Amygdala (tissue), 56 donors: ENCODE measurements at places on chromosomes 12 and 14.
A peak's percentile ranks its signal among the peaks of the same experiment; 100 is the strongest.

- DNase-seq, result no peak
Measured at GRCh38 chr12:115199831-115200230, 515.9 kb upstream of the TBX3 start.

GRCh38 chr12:90124914-90125313, 416.3 kb upstream of the ATP2B1 start:
- no peak for DNase-seq

DNA sequence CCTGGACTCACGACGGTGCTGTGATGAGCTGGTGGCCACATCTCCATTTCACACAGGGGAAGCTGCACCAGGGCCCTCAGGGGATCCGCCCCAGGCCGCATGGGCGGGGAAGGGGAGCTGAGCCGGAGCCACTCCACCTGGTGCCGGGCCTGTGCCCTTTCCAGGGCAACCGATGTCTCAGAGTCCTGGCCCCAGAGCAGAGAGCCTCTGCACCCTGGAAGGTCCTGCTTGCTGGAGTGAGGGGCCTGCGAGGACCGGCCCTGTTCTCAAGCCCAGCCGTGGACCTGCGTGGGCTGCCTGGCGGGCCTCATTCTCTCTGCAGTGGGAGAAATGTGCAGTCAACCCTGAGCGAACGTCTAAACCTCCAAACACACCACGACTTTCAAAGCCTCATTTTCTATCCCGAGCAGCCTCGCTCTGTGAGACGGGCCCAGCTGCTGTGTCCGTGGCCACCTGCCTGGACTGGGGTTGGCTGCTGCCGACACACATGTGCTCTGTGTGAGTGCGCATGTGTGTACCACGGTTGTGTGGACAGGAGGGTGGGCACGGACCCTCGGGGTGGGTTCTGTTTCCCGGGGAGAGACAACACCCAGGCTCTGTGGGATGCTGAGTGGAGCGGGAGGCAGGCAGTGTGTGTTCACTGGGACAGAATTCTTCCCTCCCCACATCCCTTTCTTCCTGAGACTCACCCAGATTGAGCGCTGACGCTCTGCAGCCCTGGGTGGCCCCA, 163.5 kb downstream of the KIF26A start:
- DNase-seq, result no peak

- DNase-seq, result peak; percentile 47
Measured at GRCh38 chr14:103688906-103689902, 26.0 kb downstream of the XRCC3 start.

DNA sequence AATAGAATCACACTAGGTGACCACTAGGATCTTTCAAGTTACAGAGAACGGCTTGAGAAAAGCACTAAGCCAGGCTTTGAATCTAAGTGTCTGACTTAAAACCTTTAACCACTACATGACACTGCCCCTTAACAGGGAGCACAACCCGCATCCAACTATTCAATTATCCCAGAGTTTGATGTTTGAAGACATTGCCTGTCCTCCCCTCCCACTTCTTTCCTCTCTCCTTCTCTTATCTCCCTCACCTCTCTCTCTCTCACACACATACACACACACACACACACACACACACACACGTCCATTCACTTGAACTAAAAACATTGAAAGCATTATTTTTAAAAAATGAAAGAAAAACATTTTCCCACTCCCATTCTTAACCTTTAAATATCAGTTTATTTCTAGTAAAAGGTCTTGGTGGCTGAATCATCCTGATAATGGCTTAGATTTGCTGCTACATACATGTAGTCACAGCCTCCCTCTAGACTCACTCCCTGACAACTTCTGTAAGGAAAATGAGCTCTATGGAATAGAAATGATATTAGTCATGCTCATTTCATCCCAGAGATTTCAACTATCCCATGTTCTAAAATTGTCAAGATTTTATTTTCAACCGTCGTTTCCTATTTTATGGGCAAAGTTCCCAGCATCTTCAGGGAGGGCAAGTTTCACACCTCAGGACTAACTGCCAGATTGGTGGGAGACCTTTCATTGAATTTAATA, 53.5 kb upstream of the RAP1B start:
- no peak for DNase-seq

GRCh38 chr12:82874945-82875344, 188.2 kb downstream of the TMTC2 start:
- DNase-seq, result no peak

DNA sequence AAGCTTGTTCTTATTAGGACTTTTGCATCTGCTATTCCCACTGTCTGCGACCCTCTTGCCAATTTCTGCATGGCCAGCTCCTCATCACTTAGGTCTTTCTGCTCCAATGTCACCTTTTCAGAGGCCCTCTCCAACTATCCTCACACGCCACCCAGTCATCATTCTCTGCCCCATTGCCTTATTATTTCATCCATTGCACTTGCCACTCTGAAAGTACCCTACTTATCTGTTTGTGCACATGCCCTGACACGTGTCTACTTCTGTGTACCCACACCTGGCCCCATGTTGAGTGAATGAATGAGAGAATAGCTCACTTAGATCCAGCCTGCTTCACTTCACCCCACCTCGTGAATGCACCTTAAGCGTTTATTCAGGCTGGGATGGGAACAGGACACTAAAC, 218.7 kb upstream of the TBX3 start:
- DNase-seq, result no peak

DNA sequence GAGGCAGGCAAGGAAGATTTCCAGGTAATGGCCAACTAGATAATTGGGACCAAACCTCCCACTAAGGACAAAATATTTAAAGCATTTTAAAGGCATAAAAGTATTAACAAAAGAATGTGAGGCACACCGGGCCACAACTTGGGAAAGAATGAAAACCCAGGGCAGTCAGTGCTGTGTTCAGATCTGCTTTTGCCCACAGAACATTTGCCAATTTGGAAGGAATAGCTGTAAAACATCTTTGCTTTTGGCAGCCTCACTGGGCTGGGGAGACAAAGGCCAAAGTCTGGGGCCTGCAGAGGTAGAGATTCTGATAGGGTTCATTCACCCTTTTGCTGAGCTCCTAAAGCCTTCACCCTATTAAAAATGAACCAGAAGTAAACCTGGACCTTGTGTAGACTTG, 82.3 kb downstream of the SYNE3 start:
- no peak for DNase-seq

- no peak for DNase-seq
Measured at GRCh38 chr14:75626396-75626795, 34.3 kb downstream of the ERG28 start.

DNA sequence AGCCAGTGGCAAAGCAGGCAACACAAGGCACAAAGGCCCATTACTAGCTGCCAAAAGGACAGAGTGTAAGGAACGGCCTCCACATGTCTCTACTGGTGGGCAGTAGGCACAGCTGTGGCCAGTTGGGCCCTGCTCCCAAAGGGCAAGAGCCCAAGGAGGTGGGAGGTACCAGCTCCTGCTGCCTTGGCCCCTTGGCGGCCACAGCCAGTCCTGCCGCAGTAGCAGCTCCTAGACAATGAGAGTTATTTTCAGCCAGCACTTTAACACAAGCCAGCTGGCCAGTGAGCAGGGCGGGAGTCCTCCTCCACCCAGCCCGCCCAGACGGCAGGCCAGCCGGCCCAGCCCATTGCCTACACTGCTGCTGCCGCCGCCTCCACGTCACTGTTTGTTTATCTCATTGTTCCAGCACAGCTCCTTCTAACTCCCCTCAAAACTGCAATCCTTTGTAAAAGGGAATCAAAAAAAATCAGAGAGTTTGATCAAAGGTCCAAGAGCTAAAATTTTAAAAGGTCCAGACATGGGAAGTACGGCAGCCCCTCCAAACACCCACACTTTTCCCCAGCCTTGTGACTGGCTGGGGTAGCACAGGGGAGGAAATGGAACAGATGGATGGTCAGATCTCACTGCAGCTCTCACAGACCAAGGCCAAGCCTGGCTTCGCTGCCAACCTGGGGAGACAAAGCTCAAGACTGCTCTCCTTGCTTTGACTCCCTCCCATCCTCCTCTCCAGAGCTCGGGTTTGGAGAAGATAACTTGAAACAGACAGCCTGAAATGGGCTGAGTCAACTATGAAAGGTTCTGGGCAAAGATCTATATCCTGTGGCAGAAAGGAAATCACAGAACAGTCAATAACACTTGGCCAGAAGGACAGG, 33.5 kb downstream of the FMNL3 start:
- peak; percentile 49 for DNase-seq

DNA sequence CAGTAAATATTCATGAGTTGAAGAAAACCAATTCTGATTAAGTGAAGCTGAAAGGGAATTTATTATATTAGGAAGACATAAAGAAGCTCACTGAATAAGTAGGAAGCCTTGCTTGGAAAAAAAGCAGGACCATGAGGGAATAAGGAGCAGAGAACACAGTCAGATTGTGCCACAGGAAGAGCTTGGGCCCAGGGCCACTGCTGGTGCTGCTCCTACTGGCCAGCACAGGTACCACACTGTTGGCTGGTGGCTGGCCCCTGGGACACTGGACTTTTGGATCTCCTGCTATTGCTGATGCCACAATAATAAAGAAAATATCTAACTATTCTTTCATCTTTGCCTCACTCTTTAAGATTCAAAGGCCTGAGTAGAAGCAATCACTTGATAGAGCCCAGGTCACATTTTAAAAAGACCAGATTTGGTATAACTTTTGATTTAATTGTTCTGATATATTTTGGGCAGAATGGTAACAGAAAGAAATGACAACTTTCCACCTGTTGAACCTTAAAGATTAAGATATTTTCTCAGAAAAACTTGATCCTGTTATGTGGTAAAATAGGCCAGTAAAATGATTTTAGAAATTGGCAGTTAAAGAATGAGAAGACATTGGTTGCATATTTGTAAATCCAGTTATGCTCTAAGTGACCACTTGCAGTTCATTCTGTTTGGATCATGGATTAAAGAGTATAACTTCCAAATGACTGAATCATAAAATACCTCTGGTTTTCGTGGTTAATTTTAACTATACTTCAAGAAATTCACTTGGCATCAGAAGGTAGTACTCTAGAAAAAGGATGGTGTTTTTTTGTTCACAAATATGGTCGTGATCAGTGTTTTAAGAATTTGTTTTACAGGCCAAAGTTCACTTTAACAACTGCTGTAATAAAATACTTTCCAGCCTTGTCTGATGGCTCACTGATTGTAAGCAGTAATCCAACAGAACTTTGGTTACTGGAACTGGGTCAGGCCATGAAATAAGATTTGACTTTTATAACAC, 68.3 kb downstream of the DERA start:
- no peak for DNase-seq

DNA sequence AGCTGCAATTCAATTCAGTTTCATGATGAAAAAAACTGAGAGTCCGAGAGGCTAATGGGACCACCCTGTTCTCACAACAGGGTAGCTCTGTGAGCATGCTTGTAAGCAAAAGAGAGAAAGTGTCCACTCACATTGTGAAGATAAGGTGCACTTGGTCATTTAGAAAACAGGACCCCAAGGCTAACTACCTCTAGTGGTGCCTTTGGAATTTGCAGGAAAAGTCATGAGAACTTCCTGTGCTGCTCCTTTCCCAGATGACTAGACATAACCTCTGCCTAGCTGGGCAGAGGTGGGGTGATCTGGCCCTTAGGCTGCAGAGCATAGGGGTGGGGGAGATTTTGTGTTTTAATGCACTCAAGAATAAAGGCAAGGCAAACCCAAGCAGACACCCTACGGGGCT, 118.9 kb downstream of the STAB2 start:
- no peak for DNase-seq

- DNase-seq, result no peak
Measured at GRCh38 chr12:114697243-114697716, 13.3 kb upstream of the TBX3 start.

DNA sequence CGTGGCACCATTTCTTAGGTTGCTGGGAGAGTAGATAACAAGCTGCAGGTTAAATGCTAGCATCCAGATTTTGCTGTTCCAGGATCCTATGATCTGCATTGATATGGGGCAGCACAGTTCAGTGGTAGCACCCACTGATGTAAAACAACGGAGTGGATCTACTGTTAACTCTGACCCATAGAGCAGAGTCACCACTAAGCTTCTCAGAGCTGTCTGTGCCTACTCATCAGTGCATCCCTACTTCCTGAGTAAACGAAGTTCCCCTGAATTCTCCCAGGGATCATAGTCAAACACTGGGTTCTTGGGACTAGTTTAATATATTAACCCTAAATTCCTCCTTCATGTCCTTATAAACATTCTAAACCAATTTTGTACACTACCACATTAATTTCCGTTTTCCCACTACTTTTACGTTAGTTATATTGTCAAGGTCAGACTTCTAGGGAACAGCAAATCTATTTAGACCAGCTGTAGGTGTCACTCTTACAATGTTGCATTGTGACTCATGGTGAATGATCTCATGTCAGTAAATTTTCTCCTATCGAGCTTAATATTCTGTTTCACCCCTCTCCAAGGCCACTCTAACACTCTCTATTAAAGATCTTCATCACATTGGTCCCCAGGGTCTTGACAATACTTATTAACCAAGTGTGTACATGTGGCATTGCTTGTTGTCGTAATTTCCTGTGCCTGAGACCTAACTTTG, 10.3 kb downstream of the RERGL start:
- no peak for DNase-seq

DNA sequence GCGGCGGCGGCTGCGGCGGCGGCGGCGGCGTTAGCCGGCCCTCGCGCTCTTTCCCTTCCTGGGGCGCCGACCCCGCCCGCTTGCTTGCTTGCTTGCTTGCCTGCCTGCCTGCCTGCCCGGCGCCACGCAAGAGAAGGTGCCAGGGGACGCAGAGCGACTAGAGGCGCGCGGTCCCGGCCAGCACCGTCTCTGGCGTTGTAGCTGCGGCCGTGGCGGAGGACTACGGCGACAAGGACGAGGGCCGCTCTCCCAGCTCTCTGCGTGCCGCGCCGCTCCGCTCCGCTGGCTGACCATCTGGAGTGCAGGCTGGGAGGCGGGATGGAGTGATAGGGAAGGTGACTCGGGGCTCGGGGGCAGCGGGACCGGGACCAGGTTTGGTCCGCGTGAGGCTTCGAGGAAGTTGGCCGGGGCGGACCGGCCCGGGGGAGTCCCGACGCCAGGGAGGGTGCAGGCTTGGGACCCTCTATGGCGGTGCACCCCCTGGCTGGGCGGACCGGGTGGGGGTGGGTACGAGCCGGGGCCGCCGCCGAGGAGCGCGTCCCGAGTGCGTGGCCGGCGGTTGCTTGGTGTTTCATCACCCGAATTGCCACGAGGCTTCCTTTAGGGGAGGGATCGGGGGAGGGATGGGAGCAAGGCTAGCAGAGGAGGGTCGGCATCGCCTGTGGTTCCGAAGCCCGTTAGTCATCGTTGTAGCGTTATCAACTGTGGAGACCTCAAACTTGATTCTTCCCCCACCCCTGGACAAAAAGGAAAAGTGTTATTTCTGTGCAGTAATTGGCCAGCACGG, 471 bp downstream of the XPOT start:
- peak; percentile 65 for DNase-seq

DNA sequence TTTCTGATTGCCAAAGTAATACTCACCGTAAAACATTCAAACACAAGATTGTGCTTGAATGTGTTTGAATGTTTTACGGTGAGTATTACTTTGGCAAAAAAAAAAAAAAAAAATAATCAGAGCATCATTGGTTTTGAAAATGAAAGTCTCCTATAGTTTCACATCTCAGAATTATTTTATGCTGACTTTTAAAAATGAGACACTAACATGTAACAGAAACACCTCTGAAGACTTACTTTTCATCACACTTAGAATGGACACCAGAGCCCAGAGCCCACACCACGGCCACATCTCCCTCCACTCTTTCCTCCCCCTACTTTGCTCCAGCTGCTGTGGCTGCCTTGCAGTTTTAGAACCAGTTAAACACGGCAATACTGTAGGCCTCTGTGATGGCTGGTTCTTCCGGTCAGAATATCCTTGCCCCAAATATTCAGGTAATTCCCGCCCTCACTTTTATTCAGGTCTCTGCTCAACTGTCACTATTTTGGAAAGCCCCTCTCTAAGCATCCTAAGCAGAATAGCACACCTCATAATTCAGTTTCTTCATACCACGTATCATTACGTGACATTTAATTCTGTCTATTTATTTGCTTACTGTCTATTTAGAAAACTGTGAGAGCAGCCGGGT, 138.9 kb upstream of the MAX start:
- no peak for DNase-seq
